ENCODE measurements at places on chromosomes 13 and 19. TPM values are rescaled to one million over a fixed set of nuclear protein-coding genes. Genes with fewer than 3 reads are reported as not detected.

DNA sequence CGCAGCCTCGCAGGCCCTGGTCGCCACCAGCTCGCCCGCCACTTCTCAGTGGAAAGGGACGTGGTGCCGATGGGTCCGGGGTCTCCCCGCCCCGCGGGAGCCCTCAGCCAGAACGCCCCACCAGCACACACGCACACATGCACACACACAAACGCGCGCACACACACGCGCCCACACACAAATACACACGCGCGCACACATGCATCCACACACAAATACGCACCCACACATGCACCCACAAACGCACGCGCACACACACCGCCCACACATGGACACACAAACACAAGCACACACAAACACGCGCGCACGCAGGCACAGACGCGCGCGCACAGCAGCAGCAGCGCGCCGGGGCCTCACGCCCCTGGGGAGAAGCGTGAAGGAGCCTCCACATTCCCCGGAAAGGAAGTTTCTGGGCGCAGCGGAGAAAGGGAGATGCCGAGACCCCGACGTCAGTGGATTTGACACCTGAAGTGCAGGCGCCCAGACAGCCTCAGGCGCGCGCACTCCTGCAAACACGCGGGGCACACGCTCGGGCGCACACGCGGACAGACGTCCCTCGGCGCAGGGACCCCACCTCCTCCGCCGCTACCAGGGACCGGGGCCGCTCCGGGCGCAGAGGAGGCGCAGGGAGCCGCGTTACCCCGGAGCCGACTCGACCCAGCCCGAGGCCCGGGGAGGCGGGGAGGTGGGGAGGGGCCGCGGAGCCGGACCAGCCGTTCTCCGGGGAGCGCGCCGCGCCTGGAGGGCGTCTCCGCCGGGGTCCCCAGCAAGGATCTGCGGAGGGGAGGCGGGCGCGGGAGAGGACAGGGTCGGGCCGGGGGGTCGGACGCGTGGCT is 622 bp downstream of the RASA3 start:
- peak; percentile 45 for DNase-seq

DNA sequence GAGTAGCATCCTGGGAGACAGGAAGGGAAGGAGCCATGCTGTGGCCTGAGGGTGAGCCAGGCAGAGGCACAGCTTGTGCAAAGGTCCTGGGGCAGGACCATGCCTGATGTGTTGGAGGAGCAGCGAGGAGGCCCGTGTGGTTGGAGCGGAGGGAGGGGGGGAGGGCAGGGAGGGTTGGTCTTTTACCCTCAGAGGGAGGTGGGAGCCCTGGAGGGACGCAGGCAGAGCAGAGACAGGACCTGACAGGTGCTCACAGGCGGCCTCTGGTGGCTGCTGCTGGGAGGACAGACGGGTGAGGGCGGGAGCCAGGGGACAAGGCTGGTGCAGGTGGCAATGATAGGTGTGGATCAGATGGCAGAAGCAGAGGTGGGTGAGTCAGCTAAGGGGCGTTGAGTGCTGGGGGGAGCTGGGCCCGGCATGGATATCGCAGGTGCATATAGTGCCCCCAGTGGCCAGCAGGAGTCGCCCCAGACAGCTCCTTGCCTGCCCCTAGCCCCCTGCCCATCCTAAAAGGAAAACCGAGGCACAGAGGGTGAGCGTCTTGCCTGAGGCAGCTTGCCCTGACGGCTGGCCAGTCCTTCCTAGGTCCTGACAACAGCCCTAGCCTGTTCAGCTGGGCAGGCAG is 9.8 kb upstream of the GNA15 start:
- DNase-seq: peak; percentile 70

DNA sequence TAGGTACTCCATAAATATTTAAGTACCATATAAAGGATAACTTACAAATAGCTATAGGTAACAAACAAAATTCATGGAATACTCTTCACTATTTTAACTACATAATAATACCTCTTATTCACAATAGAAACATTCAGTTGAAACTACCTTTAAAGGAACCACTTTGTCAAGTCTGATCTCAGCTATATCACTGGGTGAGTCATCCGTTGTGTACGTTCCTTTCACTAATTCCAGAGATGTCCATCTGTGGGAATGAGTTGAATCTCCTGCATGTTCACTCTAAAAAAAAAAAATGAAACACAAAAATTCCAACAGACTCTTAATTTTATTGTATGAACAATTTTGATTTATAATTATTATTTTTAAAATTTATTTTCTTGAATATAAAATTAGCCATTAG is 149.4 kb upstream of the FBXL3 start:
- DNase-seq: no peak

DNA sequence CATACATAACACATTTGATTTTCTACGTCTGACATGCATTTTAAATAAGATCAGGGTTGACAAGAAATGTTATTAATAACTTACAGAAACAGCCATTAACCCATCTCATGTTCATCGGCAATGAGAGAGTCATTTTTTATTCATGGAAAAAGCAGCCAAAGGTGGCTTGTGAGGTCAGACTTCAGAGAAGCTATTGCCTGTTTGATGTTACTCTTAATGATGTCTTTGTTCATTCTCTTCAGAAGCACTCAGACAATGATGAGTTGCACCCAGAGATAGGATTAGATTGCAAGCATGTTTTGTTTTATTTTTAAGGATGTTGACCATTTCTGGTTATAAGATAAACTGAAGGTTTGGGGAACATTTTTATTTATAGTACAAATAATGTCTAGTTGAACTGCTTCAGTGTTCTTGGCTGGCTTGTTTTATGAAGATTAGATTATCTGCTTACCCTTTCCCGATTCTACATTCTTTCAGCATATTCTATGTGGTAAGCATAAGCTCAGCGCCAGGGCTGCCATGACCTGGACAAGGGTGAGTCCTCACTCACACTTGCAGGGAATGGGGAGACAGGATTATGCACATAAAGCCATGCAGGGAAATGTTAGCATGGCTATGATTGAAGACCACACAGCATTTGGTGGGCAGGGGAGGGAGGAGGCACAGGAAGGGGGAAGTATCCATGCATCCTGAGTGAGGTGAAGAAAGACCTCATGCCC is 288.1 kb downstream of the MTUS2 start:
- no peak for DNase-seq

- no peak for DNase-seq
These were observed 27.2 kb downstream of the GPR18 start for GRCh38 chr13:99230991-99231390.

DNA sequence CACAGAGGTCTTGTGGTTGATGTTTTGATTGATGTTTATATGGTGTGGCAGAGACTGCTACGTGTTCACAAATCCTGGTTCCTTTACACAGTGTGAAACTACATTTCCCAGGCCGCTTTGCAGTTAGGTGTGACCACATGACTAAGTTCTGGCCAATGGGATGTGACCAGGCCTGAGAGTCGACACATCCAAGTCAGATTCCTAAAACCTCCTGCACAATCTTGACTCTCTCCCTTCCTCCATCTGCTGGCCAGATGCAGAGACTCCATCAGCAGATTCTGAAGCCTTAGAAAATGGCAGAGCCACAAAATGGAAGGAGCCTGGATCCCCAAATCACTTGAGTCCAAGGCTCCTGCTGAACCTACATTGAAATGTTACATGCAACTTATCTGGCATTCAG is 12.6 kb downstream of the CD37 start:
- DNase-seq: peak; percentile 44

Gene NLRP4
- total RNA-seq: not detected

DNA sequence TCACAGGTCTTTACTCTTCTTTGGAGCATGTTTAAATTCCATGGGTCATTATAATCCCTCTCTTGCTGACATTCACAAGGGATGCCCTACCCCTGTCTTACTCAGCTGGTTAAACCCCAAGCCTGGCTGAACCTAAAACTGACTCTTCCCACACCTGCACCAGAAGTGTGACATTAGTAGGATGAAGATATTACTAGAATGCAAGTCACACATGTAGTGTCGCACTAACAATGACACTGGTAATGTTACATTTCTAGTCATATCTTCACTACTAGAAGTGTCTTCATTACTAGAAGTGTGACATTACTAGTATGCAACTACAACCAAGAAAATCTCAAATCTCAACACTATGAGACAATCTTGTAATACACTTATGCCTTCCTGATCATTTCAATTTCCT is 14.2 kb downstream of the ZAR1L start:
- DNase-seq: no peak

All from lung microvascular endothelial cell (primary cell).